ENCODE measurements at places on chromosomes 4 and X.

DNA sequence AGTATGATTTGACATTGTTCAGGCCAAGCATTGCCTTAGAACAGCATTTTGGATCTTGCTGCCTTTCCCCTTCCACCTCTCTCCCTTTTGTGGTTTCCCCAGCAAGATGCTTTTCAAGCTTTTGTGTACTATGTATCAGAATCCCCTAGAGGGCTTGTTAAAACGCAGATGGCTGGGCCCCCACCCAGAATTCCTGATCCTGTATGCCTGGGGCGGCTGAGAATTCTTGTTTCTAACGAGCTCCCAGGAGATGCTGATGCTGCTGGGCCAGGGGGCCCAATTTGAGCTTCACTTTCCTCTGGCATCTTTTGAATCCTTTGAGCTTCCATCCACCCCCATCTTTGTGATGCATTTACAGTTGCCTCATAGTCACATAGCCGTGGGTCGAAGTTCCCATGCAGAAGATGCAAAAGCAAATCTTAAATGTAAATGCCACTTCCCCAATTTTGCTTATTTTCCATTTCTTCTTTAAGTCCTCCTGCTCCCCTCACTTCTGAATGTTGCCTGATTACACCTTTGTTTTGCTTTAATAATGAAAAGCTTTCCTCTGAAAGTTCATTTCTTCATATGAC, 18.5 kb downstream of the HCCS start:
- no peak for DNase-seq

GRCh38 chr4:182827954-182828353, 89.2 kb downstream of the DCTD start:
- DNase-seq = no peak

GRCh38 chrX:108049649-108050048, 4.8 kb downstream of the VSIG1 start:
- no peak for DNase-seq

DNA sequence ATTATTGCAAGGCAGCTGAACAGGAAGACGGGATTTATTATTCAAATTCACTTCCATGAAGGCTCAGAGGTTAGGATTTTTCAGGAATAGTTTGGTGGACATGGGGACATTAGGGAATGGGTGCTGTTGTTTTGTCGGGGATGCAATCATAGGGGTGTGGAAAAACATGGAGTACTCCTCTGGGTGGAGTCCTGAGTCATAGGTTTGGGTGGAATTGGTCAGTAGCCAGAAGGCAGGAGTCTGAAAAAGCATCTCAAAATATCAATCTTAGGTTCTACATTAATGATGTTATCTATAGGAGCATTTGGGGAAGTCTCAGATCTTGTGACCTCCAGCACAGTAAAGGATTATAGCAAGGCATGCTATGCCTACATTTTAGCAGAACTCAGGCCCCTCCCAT, 14.5 kb upstream of the ETNPPL start:
- no peak for DNase-seq

DNA sequence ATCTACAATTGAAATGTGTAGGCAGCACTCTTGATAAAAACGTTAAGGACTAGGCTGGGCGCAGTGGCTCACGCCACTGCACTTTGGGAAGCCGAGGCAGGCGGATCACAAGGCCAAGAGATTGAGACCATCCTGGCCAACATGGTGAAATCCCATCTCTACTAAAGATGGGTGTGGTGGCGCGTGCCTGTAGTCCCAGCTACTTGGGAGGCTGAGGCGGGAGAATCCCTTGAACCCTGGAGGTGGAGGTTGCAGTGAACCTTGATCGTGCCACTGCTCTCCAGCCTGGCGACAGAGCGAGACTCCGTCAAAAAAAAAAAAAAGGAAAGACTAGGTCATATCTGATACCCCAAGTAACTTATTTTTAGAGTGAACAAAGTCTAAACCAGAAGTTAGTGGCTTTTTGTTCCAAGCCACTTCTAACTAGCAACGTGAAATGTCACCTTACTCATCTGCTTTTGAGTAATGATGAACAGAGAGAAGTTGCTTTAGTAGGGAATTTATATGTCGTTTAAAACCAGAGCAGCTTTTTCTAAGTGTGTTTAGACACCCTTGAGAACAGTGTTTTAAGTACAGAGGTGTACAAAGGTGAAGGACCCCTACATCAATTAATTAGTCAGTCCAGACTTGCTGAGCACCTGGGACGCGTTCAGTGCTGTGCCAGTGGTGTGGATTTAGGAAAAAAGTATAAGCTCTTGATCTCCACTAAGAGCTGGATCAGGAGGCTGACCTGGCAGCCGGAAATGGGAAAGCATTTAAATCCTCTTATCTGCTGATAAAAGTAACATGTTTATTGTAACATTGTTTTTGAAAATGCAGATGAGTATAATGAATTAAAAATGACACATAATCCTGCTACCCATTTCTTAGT, 23.5 kb downstream of the SPRY1 start:
- no peak for DNase-seq

DNA sequence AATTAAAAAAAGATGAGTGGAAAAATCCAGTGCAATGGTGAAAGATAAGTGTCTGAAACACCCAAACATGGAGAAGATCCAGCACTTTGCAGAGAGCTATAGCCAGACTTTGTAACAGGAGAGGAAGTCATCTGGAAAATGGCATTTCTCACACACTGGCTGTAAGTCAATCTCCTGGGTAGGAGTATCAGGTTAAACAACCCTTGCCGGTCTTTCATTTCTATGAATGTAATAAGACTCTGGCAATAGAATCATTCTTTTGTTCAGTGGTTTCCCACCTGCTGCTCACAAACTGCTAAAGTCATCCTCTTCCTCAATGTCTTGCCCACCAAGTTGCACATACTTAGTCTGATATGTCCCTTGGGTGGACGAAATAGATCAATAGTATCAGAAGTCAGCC, 94.0 kb upstream of the ATP8A1 start:
- no peak for DNase-seq

- DNase-seq = no peak
Measured at GRCh38 chr4:39410415-39410814, 3.7 kb downstream of the KLB start.

DNA sequence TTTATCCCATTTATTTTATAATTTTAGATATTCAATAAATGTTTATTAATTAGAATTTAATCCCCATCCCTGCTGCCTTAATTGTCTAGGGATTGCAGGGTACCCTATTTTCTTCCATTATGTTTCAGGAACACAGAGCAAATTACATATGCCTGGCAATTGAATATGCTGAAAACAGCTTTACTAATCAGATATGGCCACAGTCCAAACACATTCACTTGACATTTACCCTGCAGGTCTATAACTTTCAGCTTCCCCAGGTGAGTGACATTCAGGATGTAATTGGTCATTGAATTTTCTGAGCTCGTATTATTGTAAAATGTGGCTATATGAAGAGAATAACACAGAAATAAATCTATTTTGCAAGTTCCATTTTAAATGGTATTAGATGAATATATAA, 218.7 kb upstream of the NDST4 start:
- DNase-seq = no peak

DNA sequence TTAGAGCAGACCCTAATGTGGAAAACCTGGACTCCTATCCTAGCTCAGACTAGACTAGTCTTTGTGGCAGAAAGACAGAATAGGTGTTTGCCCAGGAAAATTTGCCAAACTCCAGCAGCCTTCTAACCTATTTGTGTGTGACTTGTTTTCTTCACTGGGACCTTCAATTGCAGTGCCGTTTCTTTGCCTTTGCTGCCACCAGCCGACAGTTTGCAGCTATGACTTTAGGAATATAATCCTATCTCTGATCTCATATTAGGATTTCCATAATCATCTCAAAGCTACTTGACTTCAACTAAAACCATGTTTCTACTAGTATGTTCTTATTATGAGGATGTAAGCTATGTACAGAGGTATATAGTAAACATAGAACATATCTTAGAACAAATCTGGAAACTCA, 60.2 kb upstream of the PGAM4 start:
- no peak for DNase-seq

- DNase-seq = no peak
Measured at GRCh38 chrX:78331708-78332107, 4.3 kb upstream of the CYSLTR1 start.

- DNase-seq = no peak
Measured at GRCh38 chr4:171813526-171814250, 484 bp downstream of the GALNTL6 start.

DNA sequence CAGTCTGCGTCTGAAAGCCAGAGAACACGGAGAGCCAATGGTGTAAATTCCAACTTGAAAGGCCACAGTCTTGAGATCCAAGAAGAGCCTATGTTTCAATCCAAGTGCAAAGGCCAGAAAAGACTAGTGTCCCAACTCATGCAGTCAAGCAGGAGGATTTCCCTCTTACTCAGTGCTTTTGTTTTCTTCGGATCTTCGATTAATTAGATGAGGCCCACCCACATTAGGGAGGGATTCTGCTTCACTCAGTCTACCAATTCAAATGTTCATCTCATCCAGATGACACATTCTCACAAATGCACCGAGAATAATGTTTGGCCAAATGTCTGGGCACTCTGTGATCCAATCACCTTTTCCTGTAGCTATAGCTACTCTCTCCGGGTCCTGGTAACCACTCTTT, 91.5 kb upstream of the S100G start:
- no peak for DNase-seq

GRCh38 chrX:16517039-16517605, 132.8 kb upstream of the S100G start:
- DNase-seq = no peak

GRCh38 chr4:26858035-26858918, 2.4 kb upstream of the STIM2 start:
- DNase-seq = no peak

DNA sequence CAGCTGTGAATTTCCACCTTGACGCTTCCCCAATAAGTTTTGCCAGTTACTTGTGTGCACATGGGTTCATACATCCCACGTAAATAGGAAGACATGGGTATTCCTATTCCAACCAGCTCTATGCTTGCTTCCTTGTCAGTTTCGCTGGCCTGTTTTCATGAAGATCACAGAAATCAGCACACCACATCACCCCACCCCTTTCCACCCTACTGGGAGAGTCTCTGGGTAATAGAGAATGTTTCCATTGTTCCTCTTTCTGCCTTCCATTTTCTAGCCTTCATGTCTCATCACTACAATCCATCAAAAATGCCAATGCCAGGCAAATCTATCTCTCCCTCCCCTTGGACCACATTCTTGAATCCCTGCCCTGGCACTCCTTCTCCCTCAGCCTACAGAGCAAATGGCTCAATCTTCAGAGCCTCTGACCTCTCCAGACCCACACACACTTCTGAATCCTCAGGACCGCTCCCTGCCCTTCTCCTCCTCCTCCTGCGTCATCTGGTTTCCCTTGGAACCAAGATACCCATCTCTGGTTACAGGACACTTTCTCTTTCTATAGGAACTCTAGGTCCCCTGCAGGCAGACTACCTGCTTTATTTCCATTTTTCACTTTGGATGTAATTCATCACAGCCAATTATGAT, 323.3 kb downstream of the DHX15 start:
- no peak for DNase-seq

DNA sequence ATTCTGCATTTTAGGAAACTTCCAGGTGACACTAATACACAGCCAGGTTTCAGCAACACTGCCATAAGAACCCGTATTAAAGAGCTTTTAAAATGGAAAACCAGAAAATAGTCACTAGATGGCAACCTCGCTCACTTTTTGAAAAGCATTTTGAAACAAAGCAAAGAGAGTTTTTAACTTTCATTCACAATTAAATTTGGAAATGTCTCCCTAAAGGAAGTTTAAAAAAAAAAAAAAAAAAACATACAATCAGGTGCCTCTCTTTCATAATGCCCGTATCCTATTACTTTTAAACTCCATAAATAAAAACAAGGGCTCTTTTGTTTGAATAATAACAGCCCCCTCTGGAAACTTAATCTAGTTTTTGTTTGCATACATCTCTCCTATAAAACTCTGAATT, 20.3 kb downstream of the MEPE start:
- no peak for DNase-seq

GRCh38 chr4:82223715-82224114, 150.1 kb downstream of the HNRNPD start:
- no peak for DNase-seq

GRCh38 chrX:1597345-1598020, 6.1 kb downstream of the AKAP17A start:
- DNase-seq = no peak

DNA sequence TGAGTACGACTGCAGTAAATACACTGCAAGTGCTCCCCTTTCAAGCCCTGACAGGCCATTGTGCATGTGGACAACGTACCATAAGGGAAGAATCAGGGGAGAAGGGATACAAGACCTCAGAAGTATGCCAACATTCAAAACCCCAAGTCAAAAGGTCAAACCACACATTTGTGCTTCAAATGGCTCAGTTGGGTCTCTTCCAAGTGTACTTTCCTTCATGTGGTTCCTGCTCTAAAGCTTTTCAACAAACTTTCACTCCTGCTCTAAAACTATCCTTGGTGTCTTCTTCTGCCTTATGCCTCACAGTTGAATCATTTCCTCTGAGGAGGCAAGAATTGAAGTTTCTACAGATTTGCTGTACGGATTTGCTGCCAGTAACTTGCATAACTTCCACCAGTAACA, 305.7 kb upstream of the SLIT2 start:
- DNase-seq = no peak

Data from stimulated activated CD4-positive, alpha-beta T cell treated with anti-CD3 and anti-CD28 coated beads, Interleukin-12 subunit alpha, Interleukin-12 subunit beta, amount 100 ng/mL, for 48 hours (primary cell).